ENCODE measurements at places on chromosomes 2 and 18.

- DNase-seq, result no peak
- peaks cover 2% of the 10 kb centered on the region for H3K4me1 ChIP-seq
- peaks cover 6% of the 10 kb centered on the region for H3K27me3 ChIP-seq
- no peak overlapping the region for H3K4me3 ChIP-seq
- no peaks in the 10 kb centered on the region for H3K36me3 ChIP-seq
Measured at GRCh38 chr2:41920812-41921211, 127.0 kb upstream of the PKDCC start.

- no peaks in the 10 kb centered on the region for H3K36me3 ChIP-seq
- no peak overlapping the region for H3K4me3 ChIP-seq
- no peak overlapping the region for H3K27ac ChIP-seq
- H3K27me3 ChIP-seq, result no peaks in the 10 kb centered on the region
- no peaks in the 10 kb centered on the region for H3K4me1 ChIP-seq
Measured at GRCh38 chr18:71682591-71682990, 861.6 kb downstream of the CBLN2 start.

GRCh38 chr2:229201521-229201920 lies 69.6 kb downstream of the PID1 start:
- no peaks in the 10 kb centered on the region for H3K4me1 ChIP-seq
- H3K27ac ChIP-seq, result no peak overlapping the region
- DNase-seq, result no peak
- H3K4me3 ChIP-seq, result no peak overlapping the region

- H3K27ac ChIP-seq, result no peak overlapping the region
- no peak for DNase-seq
- no peaks in the 10 kb centered on the region for H3K36me3 ChIP-seq
- no peaks in the 10 kb centered on the region for H3K27me3 ChIP-seq
- H3K4me1 ChIP-seq, result no peaks in the 10 kb centered on the region
Measured at GRCh38 chr2:54073796-54074195, 41.6 kb upstream of the ACYP2 start.

DNA sequence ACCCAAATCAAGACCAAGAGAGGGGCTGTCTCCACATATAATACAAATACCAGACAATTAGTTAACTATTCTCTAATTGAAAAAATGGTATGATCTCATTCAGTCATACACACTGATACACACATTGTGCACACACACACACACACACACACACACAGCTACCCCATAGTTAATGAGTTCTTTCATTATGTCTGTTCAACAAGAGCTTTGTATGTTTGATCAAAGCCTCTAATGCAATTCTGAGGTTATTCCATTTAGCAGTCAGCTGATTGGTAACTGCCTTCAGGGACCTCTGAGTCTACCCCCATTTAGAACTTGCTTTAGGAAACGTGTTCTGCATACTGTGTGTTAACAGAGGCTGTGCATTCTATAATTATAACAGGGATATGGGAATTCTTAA lies 741.4 kb upstream of the LRRTM4 start:
- H3K4me1 ChIP-seq, result no peaks in the 10 kb centered on the region
- H3K4me3 ChIP-seq, result no peak overlapping the region
- no peak for DNase-seq
- no peaks in the 10 kb centered on the region for H3K27me3 ChIP-seq
